NCI-H2029 treated with DMSO at 0.1 percent for 48 hours (cell line): ENCODE measurements at places on chromosomes 2 and 18.

DNA sequence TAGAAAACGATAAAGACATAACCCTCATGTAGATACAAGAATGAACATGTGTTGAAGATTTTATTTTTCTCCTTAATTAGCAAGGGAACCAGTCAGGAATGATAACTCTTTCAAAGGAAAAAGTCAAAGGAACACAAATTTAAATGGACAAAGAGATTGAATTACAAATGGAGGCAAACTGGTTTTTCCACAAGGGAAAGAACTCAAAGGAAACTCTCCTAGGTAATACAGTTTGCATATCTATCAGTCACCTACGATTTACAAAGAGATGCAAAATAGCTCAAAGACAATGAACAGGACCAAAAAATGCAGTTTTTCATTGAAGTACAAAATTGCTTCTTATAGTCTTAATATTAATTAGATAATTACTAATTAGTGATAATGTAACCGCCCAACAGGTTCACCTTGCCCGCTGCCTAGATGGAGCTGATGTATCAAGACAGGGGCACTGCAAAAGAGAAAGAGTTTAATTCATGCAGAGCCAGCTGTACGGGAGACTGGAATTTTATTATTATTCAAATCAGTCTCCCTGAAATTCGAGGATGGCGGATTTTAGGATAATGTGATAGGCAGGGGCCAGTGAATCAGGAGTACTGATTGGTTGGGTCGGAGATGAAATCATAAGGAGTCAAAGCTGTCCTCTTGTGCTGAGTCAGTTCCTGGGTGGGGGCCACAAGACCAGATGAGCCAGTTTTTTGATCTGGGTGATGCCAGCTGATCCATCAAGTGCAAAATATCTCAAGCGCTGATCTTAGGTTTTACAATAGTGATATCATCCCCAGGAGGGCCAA lies 151.0 kb downstream of the TMEM17 start:
- DNase-seq: no peak

DNA sequence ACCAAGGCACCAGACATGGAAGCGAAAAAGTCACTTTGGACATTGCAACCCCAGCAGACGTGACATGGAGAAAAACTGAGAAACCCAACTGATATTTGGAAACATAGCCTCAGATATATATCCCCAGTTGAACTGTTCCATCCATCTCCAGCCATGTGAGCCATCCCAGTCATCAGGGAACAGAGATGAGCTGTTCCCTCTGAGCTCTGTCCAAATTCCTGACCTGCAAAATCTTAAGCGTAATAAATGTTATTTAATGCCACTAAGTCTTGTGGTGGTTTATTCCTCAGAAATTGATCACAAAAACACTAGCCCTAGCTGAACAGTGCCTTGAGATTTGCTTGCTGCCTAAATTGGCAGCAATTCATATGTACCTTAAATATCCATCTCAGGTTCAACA lies 182.8 kb downstream of the NRP2 start:
- no peak for DNase-seq

- no peak for DNase-seq
These were observed 47.3 kb downstream of the MEX3C start for GRCh38 chr18:51150113-51150700.

- DNase-seq: no peak
These were observed 104.9 kb downstream of the CDC42EP3 start for GRCh38 chr2:37566517-37566981.

DNA sequence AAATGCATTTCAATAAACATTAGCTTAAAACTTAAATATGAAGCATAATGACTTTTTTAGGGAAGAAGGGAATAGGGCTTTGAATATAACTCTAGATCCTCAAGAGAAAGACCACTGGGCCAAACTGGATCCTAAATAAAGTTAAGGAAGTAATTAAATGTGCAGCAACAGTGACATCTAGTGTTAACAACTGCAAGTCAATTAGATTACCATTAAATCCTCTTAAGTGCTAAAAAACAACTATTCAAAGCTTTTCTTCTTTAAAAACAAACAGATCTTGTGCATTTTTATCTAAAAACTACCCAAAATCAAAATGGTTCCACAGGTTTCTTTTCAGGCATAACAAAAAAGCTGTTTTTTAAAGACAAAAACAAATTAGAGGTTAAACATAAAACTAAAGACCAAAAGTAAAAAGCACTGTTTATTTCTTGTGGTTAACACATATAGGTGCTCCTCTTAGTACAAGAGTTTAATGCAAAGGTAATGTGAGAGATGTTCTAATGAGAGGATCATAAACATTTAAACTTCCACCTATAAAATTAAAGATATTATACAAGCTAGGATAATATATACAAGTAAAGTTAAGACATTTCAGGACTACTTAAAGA lies 111.4 kb downstream of the THADA start:
- peak; percentile 46 for DNase-seq

GRCh38 chr2:134555411-134555810 lies 163.4 kb downstream of the TMEM163 start:
- no peak for DNase-seq

- no peak for DNase-seq
These were observed 12.7 kb downstream of the PCARE start for GRCh38 chr2:29061616-29062015.

- DNase-seq: no peak
These were observed 8.1 kb downstream of the PFN4 start for GRCh38 chr2:24115057-24115456.

GRCh38 chr2:204744506-204744905 lies 199.2 kb downstream of the PARD3B start:
- DNase-seq: no peak

DNA sequence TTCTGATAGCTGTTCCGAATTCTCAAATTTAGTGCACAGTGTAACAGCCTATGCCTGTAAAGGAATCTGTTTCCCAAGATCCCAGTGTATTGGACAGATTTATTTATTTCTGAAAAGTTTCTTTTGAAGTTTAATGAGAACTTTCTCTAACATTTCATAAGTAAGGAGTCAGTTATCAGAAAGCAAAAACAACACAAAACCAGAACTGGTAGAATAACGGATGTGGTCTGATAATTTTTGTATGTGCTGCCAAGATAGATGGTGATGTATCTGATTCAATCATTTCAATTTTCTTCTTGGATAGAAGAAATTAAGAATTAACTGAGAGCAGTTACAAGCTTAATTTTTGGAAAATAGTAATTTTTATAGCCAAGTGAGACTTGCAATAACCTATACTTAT lies 374.3 kb downstream of the SOCS6 start:
- DNase-seq: no peak

DNA sequence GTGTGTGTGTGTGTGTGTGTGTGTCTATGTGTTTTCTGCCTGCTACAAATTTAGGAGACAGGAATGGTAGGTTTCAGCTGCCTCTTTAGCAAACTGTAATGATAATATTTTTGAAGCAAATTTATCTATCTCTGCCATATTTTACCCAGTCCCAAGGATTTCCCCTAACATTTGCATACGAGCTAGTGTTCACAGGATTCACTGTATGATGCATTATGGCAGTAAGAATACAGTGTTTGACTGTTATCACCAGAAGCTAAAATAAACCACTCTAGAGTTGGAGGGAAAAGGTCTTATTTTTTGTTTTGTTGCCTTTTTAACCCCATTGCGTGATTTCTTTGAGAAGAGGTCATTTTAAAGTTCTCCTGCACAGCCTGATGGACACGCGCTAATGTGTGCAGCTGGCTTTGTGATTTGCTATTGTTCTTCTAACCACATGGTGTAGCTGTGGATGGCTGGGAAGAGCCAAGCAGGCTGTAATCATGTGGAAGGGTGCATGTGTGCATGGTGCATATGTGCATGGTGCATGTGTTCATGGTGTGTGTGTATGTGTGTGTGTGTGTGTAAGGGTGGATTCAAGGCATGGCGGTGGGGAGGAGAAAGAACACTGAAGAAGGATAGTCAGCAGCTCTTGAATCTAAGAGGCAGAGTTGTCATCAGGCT lies 62.4 kb downstream of the PLB1 start:
- DNase-seq: no peak

GRCh38 chr18:12314591-12315305 lies 6.7 kb downstream of the TUBB6 start:
- no peak for DNase-seq

DNA sequence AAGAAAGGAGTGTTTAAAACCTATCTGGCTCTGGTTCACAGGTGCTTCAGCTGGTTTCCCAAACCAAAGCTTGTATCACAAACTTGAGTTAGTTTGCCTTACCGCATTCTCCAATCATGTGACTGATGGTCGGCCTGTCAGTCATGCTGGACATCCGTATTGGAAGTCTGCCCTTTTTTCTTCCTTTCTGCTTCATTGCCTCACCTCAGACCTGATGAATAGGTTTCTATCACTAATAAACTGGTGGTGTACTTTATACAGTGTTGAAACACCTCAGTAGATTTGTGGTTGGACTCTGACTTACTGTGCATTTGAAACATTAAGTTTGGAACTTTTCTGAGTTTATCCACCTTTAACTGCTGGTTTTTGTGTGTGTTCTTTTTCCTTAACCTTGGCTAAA lies 84.1 kb downstream of the R3HDM1 start:
- DNase-seq: no peak

DNA sequence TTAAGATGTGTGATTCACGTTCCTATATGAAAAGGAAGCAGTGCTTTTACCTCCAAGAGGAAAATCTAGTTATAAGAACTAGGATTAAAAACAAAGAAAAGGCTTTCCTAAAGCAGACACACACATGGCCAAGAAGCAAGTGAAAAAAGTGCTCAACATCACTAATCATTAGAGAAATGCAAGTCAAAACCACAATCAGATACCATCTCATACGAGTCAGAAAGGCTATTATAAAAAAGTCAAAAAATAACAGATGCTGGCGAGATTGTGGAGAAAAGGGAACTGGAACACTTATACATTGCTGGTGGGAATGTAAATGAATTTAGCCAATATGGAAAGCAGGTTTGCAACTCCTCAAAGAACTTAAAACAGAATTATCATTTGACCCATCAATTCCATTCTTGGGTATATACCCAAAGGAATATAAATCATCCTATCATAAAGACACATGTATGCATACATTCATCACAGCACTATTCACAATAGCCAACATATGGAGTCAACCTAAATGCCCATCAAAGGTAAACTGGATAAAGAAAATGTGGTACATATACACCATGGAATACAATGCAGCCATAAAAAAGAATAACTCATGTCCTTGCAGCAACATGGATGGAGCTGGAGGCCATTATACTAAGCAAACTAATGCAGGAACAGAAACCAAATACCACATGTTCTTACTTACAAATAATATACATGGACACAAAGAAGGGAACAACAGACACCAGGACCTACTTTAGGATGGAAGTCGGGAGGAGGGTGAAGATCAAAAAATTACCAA lies 285.3 kb downstream of the RAD51AP2 start:
- DNase-seq: no peak

GRCh38 chr2:203830304-203831055 lies 37.1 kb upstream of the CTLA4 start:
- no peak for DNase-seq

DNA sequence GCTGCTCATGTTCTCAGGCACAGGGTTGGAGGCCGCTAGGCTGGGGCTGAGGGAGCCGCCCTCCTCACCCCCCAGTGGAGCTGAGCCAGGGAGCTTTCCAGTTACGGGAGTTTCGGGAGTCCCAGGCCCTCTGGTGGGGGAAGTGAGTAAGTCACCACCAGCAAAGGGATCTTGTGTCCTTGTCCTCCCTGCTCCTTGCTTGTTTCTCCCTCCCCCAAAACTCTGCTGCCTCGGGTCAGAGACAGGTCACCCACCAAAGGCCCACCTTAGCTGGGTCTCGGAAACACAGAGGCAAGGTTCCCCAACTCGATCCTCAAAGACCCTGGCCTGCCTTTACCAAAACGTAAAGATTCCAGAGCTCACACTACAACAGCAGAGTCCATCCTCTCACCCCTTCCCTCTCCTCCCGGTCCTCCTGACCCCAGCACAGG lies 60.5 kb upstream of the POMC start:
- DNase-seq: peak; percentile 28

DNA sequence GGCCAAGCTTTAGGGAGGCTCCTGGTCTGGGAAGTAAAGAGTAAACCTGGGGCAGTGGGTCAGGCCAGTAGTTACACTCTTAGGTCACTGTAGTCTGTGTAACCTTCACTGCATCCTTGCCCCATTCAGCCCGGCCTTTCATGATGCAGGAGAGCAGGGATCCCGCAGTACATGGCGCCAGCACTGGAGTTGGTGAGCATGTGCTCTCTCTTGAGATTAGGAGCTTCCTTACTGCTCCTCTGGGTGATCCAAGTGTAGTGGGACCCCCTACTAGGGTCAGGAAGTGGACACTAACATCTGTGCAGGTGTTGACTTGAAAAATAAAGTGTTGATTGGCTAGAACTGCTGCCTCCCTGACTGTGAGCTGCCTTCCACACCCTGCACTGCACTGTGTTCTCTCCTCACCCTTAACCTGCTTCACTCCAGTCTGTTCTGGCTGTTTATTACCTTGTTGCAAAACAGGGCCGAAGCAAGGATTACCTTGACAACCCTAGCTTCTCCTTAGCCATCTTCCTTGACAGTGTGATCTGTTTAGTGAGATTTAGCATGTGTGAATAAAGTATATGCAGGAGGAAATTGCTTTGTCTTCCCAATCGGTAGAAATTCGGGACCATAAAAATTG lies 5.2 kb downstream of the RETREG2 start:
- DNase-seq: no peak

DNA sequence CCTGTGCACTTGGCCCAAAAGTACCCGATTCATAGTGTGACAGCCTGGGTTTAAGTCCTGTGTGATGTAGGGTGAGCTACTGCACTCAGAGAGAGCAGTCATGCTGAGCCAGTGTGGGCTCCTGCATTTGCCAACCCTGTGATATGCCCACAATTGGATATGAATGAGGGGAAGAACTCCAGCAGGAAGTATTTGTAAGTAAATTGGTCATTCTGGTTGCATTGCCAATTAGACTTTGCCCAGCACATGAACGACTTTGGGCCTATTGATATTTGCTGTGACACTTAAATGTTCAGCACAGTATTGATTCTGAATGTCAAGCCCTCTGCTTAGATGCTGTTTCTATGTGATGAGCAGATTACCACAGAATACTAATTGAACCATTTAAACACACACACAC lies 570.9 kb downstream of the PIK3C3 start:
- no peak for DNase-seq

DNA sequence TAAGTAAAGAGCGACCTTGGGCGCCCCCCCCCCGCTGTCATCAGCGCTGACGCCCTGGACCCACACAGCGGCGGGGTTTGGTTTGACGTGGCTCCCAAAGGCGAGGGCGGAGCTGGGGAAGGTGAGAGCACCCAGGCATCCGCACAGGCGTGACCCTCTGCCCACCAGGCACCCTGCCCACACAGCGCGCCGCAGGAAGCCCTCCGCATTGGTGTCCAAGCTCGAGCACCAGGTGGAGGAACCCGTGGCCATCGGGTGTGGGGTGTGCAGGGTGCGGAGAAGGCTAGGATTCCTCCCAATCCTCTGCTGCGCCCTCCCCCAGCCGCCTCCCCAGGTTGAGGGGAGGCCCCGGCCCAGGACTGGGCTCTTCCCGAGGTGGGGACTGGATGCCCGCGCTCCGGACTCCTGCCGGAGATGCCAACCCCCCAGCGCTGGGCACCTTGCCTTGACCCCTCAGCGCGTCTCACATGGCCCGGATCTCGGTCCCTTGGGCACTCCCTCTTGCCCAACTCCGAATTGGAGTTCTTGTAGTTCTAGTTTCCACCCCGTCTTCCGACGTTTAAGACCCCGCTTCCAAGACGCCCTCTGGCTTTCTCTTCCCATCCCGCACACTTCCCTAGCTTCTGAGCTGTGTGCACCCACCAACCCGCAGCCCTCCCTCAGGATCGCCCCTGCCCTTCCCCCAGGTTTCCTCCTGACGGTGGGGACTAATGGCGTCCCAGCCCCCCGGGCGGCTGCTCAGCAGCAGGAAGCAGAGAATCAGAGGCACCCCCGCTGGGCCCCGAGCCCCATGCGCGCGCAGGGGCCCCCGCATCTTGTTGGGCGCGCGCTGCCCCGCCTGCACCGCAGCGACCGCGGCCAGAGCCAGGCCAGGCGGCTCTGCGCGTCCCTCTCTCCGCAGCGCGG lies 25.9 kb upstream of the RESP18 start:
- no peak for DNase-seq
